ENCODE measurements at places on chromosomes 6 and 20. TPM values are rescaled to one million over a fixed set of nuclear protein-coding genes. Genes with fewer than 3 reads are reported as not detected.

The KCNG1 gene
- total RNA-seq = 18.0 TPM

The FHL5 gene
- total RNA-seq = not detected

The HIVEP2 gene
- 2.2 TPM for total RNA-seq

The HLA-DQB1 gene
- total RNA-seq = not detected

The TFAP2C gene
- total RNA-seq = 16.7 TPM

The FGD2 gene
- total RNA-seq = not detected

The LGSN gene
- 3.3 TPM for total RNA-seq

The TSHZ2 gene
- not detected for total RNA-seq

The TUBB1 gene
- total RNA-seq = 0.02 TPM

The IRF4 gene
- 0.45 TPM for total RNA-seq

The PABPC1L gene
- 18.8 TPM for total RNA-seq

The RBPJL gene
- total RNA-seq = not detected

The RIPPLY2 gene
- 0.46 TPM for total RNA-seq

The ZNF831 gene
- total RNA-seq = not detected

The MMP24OS gene
- total RNA-seq = 90.1 TPM

The TRIM15 gene
- 0.09 TPM for total RNA-seq

The MMS22L gene
- 9.5 TPM for total RNA-seq

The CARMIL1 gene
- total RNA-seq = 7.2 TPM

The ZNF334 gene
- total RNA-seq = not detected

The OR2J1 gene
- total RNA-seq = not detected

The WFDC10B gene
- total RNA-seq = not detected

The CLDN20 gene
- total RNA-seq = not detected

The MAS1 gene
- total RNA-seq = not detected

The CSNK2A1 gene
- 156 TPM for total RNA-seq

The SRMS gene
- not detected for total RNA-seq

The LBP gene
- total RNA-seq = 1.8 TPM

The NKX2-4 gene
- total RNA-seq = not detected

The PRND gene
- not detected for total RNA-seq
